ENCODE measurements at places on chromosomes 2 and 18.
A peak's percentile ranks its signal among the peaks of the same experiment; 100 is the strongest.

DNA sequence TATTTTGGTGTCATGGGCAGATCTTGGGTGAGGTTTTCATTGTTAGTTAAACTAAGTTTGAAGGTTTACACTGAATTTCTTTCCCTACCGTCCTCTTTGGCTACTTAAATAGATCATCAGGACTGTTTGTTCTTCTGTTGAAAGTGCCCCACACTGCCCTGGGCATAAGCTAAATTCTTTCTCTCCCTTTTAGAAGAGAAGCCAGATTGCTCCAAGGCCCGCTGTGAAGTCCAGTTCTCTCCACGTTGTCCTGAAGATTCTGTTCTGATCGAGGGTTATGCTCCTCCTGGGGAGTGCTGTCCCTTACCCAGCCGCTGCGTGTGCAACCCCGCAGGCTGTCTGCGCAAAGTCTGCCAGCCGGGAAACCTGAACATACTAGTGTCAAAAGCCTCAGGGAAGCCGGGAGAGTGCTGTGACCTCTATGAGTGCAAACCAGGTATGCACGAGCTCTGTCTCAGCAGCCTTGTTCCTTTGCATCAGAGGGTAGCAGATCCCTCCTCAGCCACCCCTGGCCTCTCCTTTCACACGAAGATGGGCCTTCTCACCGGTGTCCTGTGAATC, 85.6 kb downstream of the CRIM1 start:
- DNase-seq = no peak

DNA sequence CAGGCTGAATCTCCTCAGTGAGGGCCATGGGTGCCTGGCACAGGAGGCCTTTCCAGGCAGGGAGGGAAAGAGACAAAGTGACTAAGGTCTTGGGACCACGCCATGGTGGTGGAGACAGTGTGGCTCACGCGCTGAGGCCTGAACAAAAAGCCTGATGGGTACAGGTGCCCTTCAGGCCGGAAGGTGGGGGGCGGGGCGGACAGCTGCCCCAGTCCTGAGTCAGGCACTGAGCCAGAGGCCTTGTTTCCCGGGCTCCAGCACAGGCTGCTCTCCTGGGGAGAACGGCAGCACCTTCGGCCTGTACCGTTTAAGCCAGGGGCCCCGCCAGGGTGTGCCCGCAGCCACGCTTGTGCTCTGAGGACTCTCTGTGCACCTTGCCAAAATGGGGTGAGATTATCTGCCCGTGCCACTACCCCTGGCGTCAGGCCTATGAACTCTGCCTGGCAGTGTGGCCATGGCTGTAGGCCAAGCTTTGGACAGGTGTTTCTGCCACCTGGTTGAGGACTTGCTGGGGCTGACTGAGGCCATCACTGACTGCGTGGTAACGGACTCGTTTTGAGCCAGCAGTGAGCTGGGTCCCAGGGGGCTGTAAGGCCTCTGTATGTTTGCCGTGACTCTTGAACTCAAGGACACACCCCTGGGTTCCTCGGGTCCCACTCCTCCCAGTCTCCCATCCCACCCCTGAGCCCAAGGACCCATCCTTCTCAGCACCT, 31.7 kb upstream of the DNMT3A start:
- peak; percentile 91 for DNase-seq

GRCh38 chr2:159381574-159381973, 95.1 kb upstream of the WDSUB1 start:
- no peak for DNase-seq

DNA sequence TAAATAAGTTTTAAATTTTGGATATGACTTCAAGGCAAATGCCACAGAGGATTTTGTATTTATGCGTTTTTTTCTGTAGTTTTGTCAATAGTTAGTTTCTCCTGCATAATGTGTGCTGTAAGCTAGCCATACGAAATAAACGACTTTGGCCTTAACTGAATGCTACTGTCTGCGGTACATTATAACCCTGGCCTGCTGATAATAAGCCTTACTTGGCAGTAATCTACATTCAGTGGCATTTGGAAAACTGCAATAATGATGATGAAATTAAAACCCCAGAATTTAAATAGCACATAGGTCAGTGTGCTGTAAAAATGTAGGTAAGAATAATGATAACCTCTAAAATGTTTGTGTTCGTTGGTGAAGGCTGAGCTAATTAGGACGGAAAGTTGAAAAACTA, 88.8 kb downstream of the LRP1B start:
- no peak for DNase-seq

- no peak for DNase-seq
Observed at GRCh38 chr2:155690785-155691184, 641.7 kb downstream of the NR4A2 start.

DNA sequence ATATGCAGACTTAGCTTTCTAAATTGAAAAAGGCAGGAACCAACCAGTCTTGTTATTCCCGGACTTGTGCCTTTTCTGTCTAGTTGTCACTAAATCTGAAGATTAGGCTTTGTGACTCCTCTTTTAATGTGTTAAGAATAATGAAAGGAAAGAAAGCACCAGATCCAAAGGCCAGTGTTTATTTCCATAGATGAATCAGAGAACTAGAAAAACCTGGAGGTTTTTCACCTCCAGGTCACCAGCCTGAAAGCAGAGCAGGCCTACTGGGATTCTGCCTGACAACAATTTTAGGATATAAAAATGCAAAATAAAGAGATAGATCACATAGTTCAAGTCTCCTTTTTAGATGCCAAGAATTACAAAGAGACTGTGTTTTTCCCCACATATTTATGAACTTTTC, 160.4 kb downstream of the GULP1 start:
- DNase-seq = no peak

DNA sequence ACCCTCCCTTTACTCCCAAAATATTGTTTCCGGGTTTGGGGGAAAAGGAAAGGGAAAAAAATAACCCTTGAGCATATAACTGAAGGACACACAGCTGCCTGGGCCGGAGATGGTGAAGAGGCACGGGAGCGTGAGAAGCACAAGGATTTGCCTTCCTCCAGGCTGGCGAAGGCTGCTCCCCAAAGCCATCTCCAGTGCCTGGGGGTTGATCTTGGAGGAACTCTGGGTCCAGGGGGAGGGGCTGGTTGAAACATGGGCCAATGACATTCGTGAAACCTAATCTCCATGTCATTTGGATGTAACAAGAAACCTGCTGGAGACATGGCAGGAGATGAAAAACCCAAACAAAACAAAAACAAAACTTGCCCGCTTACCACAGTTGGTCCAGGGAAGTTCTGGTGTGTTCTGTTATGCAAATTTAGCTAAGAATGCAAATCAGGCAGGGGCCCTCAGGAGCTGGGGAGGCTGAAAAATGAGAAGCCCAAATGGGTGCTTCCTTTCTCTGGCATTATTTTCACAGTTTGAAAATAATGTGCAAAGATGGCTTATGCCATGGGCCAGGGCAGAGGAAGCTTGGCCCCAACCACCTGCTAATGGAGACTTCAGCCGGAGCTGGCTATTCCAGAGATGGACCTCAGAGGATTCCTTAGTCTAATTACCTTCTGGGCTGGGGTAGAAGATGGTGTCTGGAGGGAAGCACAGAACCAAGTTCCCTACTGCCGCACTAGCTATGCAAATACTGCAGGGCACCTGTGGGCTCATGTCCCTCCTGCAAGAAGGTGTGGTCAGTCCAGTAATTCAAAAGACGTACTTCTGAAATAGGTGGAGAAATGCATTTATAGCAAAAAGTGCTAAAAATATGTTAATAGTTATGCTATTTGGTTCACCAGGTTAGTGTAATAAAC, 180.9 kb downstream of the BCL2 start:
- no peak for DNase-seq

GRCh38 chr18:50711386-50711785, 108.4 kb downstream of the MRO start:
- DNase-seq = no peak

DNA sequence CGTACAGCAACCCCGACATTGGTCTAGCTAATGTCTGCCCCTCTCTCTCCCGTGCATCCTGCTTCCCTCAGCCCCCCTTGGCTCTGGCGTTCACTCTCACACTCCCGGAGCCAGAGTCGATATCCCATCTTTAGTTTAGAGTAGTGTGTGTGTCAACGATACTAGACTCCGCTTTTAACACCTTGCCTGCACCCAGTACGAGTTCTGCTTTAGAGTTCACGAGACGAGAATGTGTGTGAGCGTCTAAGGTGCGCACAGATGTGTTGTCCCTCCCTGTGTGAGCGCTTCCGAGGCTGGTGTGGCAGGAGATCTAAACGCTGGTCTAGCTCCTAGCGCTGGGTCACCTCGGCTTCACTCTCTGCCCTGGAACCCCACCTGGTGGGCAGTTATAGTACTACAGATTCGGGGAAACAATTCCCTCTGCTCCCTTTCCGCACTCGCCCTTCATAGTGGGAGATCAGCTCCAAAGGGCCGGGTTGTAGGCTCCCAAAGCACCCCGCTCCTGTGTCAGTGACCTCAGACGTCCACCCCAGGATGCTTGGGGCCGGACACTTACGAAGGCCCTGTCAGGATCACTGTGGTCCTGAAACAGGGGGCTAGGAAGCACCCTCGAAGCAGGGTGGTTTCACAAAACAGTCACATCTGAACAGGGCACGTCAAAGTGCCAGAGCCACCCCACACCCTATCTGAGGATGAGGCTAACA, 2.6 kb upstream of the CYP26B1 start:
- DNase-seq = peak; percentile 75

- no peak for DNase-seq
Observed at GRCh38 chr2:218149098-218149497, 17.7 kb downstream of the CXCR1 start.

DNA sequence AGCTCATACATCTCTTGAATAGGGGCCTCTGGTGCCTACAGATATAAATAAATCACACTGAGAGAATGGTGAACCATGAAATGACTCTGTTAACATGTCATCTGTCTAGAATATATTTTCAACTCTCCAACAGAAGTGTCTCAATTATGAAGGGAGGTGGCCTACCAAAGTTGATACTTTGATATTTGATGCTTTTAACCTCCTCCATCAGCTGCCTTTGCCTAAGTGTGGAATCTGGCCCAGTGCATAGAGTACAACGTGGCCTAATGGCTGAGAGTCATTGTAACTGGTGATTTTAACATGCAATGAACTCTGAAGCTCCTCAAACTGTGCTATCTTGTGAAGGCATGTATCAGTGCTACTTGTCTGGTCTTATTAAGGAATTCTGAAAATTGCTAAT, 93.4 kb downstream of the MYO3B start:
- DNase-seq = peak; percentile 42

DNA sequence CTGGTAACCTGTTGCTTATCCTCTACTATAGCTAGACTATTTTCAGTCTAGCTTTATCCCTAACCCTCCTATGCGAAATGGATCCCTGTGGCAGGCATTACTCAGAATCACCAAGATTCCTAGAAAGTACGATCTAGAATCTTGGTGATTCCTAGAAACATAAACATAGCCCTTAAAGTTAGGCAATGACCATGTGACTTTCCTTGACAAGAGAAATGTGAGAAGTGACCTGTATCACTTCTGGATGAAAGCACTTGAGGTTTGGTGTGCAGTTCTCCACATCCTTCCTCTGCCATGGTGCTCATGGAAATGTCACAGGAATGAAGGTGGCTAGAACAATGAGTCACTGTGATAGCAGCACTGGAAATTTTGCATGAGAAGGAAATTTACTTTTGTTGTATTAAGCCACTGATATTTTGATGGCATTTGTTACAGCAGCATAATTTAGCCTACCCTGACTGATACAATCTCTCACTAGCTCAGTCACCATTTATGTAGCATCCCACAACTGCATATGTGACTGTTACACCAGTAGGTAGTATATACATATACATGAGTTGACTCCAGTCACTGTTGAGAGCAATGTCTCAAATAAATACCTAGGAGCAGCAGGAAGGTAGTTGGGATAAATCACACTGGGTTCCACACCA, 68.3 kb upstream of the MAPRE2 start:
- no peak for DNase-seq

DNA sequence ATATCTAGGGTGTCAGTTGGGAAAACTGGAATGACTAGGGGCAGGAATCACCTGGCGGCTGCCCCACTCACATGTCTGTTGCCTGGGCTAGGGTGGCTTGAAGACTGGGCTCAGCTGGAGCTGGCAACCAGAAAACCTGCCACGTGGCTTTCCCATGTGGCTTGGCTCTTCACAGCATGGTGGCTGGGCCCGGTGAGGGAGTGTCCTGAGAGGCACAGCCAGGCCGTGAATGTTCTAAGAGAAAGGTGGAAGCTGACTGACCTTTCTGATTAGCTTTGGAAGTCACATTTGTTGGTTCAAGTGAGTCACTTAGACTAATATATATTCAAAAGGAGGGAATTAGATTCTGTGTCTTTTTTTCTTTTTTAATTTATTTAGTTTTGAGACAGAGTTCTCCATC, 22.7 kb downstream of the SP5 start:
- no peak for DNase-seq

- DNase-seq = no peak
Observed at GRCh38 chr18:59075923-59076322, 63.8 kb upstream of the SEC11C start.

DNA sequence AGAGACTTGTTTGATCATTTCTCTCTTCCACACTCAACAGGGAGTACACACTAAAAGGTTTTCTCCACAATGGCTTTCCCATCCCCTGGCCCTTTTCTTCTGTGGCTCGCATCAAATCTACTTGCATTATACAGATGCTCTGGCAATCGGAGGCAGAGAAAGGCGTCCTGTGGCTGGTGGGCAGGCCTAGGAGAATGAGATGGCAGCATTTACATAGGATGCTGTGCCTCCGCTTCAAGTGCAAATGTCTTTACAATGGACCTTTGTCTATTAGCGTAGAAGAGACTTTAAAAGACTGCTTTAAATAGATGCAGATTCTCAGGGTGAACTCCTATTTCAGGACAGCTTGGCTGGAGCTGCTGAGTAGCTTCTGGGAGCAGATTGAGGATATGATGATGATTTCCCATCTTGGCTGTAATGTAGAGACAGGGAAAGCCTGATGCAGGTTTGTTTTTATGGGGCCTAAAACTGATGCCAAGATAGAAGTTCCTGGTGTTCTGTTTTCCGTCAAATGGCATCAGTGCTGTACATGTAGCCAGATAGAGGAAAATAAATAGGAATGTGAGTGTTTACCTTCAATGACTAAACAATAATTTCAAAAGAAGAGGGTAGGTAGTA, 423.4 kb downstream of the RND3 start:
- DNase-seq = no peak

DNA sequence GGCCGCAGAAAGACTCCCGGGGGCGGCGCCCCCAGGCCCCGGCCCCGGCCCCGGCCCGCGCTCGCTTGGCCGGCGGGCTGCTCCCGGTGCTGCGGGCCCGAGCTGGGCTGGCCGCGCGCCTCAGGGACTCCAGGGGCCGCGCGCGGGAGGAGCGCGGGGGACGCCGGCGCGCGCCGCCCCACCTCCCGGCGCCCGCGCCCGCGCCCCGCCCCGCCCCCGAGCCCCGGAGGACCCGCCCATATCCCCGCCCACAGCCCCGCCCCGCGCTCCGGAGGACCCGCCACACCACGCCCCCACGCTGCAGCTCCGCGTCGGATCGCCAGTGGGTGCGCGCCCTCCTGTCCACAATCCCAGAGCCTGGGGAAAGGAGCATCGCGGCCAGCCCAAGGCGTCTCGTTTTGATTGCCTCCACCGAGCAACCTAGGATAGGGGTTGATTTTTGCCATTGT, at the start of gene PARD6G:
Gene PARD6G (minus strand): TSS at position 122 of the 449 bp plus-strand sequence. CDS start 166 bp downstream, outside the sequence.
- no peak for DNase-seq

DNA sequence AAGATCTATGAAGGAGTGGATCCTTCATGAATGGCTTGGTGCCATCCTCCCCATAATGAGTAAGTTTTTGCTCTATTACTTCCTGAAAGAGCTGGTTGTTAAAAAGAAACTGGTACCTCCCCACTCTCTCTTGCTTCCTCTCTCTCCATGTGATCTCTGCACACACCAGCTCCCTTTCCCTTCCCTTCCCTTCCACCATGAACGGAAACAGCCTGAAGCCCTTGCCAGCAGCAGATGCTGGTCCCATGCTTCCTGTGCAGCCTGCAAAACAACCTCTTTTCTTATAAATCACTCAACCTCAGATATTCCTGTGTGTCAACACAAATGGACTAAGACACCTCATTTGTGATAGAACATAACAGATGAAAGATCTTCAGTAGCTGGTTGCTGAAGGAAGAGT, 303.5 kb upstream of the ACVR2A start:
- no peak for DNase-seq
